Stimulated activated CD8-positive, alpha-beta memory T cell treated with anti-CD3 and anti-CD28 coated beads, Interleukin-15, amount 100 ng/mL, for 4 hours (primary cell): ENCODE measurements at places on chromosomes 11 and 22.

DNA sequence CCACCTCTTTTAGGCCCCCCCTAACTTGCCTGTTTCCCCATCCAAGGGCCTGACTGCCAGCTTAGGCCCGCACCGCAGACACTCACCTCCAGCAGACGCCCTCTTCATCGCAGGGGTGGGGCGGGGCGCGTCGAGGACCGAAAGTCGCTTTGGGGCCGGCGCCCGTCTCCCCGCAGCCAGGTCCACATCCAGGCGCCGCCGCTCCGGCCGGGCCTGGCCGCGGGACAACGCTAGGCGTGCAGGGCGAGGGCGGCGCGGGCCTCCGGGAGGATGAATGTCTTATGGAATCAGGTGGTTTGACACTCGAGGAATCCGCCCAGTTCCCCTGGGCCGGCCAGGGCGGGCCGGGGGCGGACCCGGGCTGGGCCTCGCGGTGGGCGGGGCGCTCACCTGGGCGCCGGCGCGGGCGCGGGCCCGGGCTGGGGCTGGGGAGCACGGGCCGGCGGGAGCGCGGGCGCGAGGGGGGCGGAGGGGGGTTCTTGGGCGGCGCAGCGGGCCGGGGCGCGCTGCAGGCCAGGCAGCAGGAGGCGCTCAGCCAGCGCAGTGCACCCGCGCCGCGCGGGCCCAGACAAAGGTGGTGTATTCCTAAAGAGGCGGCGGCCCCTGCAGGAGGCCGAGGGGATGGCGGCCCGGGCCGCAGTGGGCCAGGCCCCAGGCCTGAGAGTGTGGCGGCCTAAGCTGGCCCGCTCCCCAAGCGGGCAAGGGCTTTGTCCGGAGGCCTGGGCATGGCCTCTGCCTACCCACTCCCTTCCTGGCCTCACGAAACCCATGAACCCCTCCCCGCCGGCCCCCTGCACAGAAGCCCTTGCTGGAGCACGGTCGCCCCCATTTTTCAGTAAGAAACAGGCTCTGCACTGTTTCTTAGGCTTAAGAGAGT, 177.6 kb downstream of the IGLL1 start:
- no peak for DNase-seq

DNA sequence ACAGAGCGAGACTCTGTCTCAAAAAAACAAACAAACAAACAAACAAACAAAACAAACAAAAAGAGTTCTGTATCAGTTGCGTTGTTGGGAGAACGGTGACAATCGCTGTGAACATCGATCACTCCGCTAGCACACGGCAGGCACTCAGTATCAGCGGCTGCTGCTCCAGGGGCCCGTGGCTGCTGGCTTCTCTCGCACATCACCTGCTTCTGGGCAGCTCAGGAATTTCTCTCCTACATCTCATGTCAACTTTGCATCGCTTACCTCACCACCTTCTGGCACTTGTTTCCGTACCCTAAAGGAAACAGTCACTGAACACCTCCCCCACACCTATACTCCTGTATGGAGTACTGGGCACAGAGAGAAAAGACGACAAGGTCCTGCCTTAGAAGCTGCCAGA, 70.3 kb upstream of the WNT7B start:
- DNase-seq, result no peak

- DNase-seq, result no peak
Observed at GRCh38 chr11:36631774-36632173, 33.7 kb upstream of the RAG2 start.

GRCh38 chr11:18352581-18352980, 30.2 kb downstream of the GTF2H1 start:
- no peak for DNase-seq

DNA sequence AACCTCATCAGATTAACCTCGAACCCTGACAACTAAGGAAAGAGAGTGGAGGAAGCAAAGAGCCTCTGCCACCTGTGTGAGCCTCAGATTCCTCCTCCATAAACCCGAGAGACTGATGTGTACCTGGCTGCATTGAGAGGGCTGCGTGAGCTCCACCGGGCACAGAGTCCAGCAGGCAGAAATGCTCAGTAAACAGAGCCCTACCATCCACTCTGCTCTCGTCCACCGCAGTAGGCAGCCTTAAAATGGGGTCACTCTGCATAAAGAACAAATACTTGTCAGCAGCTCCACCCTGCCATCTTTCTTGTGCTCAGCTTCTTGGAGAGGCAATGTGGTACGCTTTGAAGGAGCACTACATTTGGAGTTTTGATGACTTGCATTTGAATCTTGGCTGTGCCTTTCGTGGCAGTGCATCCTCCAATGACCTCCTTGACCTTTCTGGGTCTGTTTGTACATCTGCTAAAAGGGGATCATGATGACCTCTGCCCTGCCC, 43.0 kb upstream of the CD5 start:
- no peak for DNase-seq

GRCh38 chr11:14334893-14335292, 24.1 kb downstream of the RRAS2 start:
- DNase-seq, result no peak

DNA sequence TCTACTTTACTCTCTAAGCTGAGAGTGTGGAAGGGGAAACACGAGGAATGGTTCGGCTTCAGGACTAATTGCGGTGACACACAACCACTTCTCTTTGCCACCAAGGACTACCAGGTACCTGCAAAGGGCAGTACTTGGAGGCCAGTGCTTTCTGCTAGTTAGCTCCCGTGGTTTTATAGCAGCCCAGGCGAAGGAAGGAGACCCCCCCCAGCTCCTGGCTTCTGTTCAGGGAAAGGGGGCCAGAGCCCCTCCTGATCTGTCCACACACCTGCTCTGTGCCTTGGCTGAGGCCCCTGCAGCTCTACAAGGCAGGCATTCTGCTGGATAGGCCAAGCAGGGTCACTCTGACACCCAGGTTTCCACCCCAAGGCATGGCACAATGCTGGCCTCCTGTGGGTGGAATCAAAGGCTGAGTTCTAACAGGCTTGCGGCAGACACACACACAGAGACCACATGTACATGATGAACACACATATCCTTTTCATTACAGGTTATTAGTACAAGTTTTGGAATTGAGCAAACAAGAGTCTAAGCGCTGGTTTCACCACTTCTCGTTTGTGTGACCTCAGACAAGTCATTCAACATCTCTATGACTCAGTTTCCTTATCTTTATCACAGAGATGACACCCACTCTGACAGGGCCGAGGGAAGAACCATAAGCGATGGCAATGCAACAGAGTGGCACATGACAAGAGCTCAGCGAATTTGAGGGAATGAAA, 7.5 kb downstream of the SERPIND1 start:
- DNase-seq, result no peak

DNA sequence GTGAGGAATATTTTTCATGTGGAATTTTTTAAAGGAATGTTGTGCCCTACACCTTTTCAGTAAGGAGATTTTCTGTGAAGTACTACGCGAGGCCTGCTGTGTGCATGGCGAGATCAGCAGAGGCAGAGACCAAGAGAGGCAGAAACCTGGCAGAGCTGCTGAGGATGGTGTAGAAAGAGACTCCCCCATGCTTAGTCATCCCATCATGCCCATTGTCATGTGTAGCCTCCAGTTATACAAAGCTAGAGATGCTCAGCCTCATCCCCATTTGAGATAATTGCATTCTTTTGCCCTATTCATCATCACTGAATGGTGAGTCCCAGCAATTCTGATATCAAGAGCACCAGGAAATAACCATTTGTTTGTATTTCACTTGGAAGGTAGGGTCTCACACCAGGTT, 3.0 kb upstream of the MS4A7 start:
- DNase-seq, result no peak

DNA sequence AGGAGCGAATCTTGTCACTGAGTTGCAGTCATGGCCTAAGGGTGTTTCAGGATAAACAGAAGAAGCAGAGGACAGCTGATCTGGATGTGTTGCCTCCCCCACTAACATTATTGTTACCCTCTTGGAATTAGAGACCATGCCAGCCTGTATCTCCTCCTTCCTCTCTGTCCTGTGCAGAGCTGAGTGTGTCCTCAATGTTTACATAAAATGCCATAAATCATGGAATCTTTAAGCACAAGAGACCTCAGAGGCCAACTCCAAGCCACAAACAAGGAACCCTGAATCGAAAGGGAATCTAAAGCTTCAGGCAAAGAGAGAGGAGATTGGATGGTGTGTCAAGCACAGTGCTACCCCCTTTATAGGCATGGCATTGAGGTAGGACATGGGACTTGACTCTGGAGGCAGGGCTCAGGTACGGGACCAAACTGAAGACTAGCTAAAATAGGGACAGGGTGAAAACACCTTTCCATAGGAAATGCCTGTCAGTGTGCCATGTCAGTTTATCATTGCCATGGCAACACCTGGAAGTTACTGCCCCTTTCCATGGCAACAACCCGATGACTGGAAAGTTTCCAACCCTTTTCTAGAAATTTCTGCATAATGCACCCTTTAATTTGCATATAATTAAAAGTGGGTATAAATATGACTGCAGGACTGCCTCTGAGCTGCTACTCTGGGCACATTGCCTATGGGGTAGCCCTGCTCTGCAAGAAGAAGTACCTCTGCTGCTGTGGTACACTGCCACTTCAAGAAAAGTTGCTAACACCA, 489.7 kb downstream of the MIAT start:
- no peak for DNase-seq

DNA sequence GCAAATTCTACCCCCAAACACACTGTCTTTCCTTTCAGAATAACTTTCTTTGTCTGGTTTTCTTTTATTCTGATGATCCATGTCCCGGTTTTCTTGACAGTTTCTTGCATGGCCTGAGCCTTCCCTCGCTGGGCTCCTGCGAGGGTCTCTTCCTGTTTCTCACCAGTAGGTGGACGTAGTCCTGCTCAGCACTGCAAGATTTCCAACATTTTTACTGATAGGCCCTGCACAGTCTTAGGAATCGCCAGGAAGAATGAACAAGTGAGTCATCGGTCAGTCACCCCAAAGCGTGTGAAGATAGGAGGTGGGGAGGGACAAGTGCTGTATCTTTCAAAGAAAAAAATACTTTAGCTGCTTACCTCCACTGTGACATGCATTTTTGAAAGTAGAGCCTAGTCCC, 16.9 kb upstream of the KIRREL3 start:
- DNase-seq, result no peak

DNA sequence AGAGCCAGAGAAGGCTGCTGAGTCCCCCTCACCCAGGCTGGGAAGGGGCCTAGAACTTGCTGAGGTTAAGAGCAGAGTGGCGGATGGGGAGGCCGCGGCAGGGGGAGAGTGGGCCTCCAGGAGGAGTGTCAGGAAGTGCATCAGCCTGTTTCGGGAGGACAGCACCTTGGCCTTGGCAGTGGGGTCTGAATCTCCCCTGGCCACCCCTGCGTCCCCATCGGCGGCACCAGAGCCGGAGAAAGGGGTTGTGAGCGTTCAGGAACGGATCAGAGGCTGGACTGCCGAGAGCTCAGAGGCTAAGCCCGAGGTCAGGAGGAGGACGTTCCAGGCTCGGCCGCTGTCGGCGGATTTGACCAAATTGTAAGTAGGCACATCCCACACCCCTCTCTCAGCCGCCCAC, 76.7 kb downstream of the KIAA1671 start:
- DNase-seq, result no peak
